ENCODE measurements at places on chromosomes 5 and 9. TPM values are rescaled to one million over a fixed set of nuclear protein-coding genes. Genes with fewer than 3 reads are reported as not detected.

GRCh38 chr5:98570661-98571191 lies 202.7 kb upstream of the RGMB start:
- no peaks in the 10 kb centered on the region for H3K4me1 ChIP-seq
- H3K27me3 ChIP-seq = no peaks in the 10 kb centered on the region
- DNase-seq = no peak
- H3K36me3 ChIP-seq = no peaks in the 10 kb centered on the region
- H3K4me3 ChIP-seq = no peak overlapping the region

GRCh38 chr5:74316064-74316603 lies 324.4 kb downstream of the ENC1 start:
- no peak for DNase-seq
- H3K27ac ChIP-seq = no peak overlapping the region
- no peaks in the 10 kb centered on the region for H3K36me3 ChIP-seq
- no peaks in the 10 kb centered on the region for H3K4me1 ChIP-seq
- H3K4me3 ChIP-seq = no peak overlapping the region

DNA sequence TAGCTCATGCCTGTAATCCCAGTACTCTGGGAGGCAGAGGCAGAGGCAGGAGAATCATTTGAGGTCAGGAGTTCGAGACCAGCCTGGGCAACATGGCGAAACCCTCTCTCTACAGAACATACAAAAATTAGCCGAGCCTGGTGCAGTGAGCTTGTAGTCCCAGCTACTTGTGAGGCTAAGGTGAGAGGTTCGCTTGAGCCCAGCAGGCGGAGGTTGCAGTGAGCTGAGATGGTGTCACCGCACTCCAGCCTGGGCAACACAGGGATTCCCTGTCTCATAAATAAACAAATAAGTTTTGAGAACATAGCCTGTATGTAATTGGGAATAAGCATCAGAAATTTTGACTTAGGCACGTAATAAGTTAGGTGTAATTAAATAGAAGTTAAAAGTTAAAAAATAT lies 971.7 kb upstream of the COX7C start:
- no peak for DNase-seq
- no peaks in the 10 kb centered on the region for H3K27me3 ChIP-seq
- no peak overlapping the region for H3K27ac ChIP-seq
- no peak overlapping the region for H3K4me3 ChIP-seq
- no peaks in the 10 kb centered on the region for H3K36me3 ChIP-seq

SV2C gene
- total RNA-seq = not detected

DNA sequence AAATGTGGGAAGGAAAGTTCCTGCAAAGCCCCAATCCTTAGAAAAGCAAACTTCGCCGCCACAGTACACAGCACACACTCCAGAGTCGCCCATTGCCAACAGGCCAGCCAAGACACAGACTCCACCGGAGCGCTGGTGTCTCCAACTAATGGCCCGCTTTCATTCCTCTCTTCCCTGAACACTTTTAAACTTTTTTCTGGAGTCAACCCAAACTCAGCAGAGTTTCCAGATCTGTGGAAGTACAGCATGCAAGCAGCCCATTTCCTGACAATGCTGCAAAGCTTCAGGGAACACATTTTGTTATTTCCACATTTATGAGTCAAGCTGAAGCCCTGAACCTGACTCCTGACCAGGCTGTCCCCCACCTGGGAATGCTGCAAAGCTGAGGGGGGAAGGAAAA lies 351.9 kb downstream of the NFIB start:
- no peaks in the 10 kb centered on the region for H3K36me3 ChIP-seq
- peak overlapping the region; percentile 31 for H3K27ac ChIP-seq
- DNase-seq = no peak
- H3K4me1 ChIP-seq = peaks cover 6% of the 10 kb centered on the region
- H3K27me3 ChIP-seq = no peaks in the 10 kb centered on the region

HINT1 gene
- total RNA-seq = 177 TPM

Data from gastrocnemius medialis (tissue), 4 donors.